NCI-H2029 treated with DMSO at 0.1 percent for 48 hours (cell line): ENCODE measurements at places on chromosomes 2 and 18.

GRCh38 chr2:240202586-240202985 lies 62.1 kb upstream of the OTOS start:
- DNase-seq = no peak

DNA sequence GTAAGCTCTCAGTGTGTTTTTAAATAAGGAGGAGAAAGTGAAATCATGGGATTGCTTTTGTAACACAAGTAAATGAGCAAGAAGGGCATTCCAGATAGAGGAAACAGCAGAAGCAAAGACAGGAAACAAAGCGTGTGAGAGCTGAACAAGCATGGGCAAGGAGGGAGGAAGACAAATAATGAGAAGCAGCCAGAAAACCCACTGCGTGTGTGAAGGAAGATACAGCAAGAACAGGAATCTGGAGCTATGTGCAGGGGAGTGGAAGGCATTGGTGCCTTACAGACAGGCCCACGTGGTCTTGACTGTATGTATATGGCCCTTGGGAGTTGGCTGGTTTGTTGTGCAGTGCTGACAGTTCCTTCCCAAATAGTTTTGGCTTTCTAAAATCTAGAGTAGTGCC lies 88.6 kb downstream of the AAK1 start:
- no peak for DNase-seq

GRCh38 chr2:15765686-15766302 lies 174.1 kb downstream of the DDX1 start:
- DNase-seq = no peak

GRCh38 chr2:128016620-128017019 lies 11.2 kb downstream of the SAP130 start:
- DNase-seq = no peak

GRCh38 chr2:159192371-159192918 lies 94.1 kb downstream of the WDSUB1 start:
- no peak for DNase-seq

DNA sequence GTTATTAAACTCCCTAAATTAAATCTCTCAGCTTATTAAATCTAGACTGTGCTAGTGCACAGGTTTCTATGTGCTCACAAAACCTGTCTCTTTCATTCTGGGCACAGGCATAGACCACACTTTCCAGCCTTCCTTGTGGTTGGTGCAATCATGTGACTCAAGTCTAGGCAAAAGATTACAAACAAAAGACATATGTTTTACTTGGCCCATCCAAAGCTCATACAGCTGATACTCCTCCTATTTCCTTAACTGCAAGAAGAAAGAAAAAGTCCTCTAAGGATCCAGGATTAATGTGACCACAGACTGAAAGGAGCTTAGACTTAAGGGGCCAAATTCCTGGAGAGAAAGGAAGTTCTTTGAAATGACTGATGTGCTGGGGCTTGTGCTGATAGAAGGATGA lies 731.3 kb upstream of the RAB6C start:
- no peak for DNase-seq

DNA sequence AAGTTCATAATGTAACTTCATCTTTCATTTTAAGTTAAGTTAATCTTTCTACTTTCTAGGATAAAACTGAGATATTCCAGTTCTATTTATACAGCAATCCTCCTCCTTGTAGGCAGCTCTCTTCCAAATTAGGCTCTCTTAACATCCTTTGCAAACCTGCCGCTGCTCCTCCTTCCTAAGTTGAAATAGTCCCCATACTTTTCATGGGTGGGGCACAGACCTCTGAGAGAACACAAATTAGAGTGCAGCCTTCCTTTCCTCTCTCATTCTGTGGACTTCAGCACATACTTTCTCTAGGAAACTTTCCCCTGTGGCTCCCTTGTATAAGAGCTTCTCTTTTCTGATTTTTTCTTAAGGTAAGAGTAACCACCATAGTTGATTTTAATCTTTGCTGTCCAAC lies 28.3 kb downstream of the TWSG1 start:
- DNase-seq = no peak

- DNase-seq = no peak
Measured at GRCh38 chr2:68765739-68766375, 31.2 kb downstream of the ARHGAP25 start.

- DNase-seq = no peak
Measured at GRCh38 chr2:46268196-46268595, 29.0 kb upstream of the EPAS1 start.
